ENCODE measurements at places on chromosomes 3 and 15.
A peak's percentile ranks its signal among the peaks of the same experiment; 100 is the strongest.

- no peak for DNase-seq
Observed at GRCh38 chr3:123312331-123313265, 110.9 kb downstream of the SEC22A start.

GRCh38 chr3:126613479-126614188, 41.3 kb downstream of the TXNRD3 start:
- no peak for DNase-seq

GRCh38 chr15:56320861-56321260, 44.4 kb upstream of the TEX9 start:
- DNase-seq: no peak

- no peak for DNase-seq
Observed at GRCh38 chr3:111669926-111670630, 74.9 kb upstream of the ZBED2 start.

- DNase-seq: peak; percentile 60
Observed at GRCh38 chr3:51681453-51681852, 10.4 kb downstream of the TEX264 start.

DNA sequence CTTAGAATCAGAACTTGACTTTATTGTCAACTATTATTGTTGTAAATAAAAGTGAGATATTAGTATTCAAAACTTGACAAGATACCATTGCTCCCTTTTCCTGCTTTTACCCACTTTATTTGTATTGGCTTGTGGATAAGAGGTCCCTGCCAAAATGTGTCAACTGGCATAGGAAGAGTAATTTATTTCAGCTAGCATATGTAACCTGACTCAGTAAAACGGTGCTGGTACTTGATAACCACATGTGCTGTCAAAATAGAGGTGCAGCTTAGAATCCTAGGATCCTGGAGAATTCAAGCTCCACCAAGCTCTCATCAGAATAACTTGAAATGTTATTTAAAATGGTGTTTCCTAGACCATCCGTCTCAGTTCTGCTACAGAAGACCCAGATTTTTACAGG, 90.2 kb upstream of the TGFBR2 start:
- no peak for DNase-seq
